NCI-H1105 (cell line): ENCODE measurements at places on chromosomes 7 and 10.
A peak's percentile ranks its signal among the peaks of the same experiment; 100 is the strongest.

DNA sequence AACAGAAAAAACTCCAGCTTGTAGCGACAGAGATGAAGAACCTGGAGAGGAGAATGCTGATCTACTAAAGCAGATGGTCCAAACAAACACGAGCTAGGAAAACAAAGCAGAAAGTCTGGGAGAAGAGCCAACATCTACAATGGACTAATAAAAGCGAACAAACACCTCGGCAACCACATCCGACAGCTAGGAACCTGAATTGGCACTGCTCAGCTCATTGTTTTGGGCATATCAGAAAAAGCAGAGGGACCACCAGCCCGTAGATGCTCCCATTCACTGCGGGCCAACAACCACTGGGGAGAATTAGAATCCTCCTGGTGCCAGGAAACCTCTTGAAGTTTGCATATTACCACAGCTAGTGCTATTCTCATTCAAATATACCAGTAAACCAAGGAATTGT is 204.7 kb downstream of the NXPH1 start:
- peak; percentile 98 for DNase-seq

DNA sequence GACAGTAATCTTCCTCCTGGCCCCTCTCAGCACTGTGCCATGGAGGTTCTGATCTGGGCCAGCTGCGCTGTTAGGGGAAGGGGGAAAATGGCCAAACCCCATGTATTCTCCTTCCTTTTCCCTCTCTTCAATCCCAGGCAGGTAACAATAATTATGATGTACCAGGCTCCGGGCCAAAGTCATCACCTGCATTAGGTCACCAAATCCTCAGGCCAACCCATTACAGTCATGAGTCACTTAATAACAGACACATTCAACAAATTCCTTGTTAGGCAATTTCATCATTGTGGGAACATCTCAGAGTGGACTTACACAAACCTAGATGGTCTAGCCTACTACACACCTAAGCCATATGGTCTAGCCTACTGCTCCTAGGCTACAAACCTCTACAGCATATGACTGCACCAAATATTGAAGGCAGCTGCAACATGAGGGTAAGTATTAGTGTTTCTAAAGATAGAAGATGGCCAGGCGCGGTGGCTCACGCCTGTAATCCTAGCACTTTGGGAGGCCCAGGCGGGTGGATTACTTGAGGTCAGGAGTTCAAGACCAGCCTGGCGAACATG is 2.2 kb upstream of the HSPB1 start:
- no peak for DNase-seq

- no peak for DNase-seq
Observed at GRCh38 chr10:122113161-122113944, 124.4 kb downstream of the TACC2 start.

- no peak for DNase-seq
Observed at GRCh38 chr7:131878777-131879176, 322.3 kb upstream of the PODXL start.
